ENCODE measurements at places on chromosomes 12 and 14.

GRCh38 chr12:104371043-104371870, 67.7 kb downstream of the EID3 start:
- DNase-seq: no peak

DNA sequence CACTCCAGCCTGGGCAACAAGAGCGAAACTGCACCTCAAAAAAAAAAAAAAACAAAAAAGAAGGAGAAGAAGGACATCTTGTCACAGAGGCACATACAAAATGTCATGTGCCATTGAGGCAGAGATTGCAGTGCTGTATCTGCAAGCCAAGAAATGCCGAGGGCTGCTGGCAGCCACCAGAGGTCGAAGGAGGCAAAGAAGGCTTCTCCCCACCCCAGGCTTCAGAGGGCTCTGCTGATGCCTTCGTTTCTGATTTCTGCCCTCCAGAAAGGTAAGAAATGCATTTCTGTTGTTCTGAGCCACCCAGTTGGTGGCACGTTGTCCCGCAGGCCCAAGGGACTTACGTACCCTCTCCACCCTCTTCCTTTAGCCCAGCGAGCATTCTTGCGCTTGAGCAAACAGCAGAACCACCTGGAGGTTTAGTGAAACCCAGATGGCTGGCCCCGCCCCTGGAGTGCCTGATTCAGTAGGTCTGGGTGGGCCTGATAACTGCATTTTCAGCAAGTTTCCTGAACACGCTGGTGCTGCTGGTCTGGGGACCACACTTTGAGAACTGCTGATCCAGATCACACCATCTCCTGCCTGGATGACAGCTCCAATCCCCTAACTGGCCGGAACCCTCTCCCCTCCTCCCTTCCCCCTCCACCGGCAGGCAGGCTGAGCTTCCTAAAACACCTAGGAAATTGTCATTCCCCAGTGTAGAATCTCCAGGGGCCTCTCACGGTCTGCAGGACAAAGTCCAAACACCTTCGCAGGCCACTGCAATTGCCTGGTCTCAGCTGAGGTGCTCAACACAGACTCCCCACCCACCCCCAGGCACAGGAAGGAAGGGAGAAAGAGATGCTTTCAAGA, 21.1 kb upstream of the SCARB1 start:
- DNase-seq: no peak

GRCh38 chr14:101410126-101410525, 151.2 kb upstream of the DIO3 start:
- DNase-seq: no peak

- DNase-seq: no peak
These were observed 64.3 kb upstream of the C14orf180 start for GRCh38 chr14:104515059-104515810.

DNA sequence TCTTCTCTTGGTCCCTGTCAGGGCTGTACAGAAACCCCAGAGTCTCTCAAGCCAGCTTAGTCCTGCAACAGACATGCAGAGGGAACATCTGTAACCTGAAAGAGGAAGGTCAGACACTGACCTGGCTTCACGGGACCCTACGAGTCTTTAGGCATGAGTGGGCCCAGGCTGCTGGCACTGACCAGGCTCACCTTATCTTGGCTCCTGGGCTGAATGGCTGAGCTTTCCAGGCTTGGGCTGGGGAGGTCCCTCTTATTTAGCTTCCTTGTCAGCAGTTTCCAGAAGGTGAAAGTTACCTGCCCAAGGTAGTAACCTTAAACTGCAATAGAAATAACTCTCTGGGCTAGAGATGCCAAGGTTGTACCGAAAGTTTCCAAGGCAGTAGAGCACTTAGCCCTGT, 58.4 kb upstream of the FUT8 start:
- DNase-seq: no peak

- no peak for DNase-seq
These were observed 7.6 kb upstream of the USP15 start for GRCh38 chr12:62252576-62252975.

DNA sequence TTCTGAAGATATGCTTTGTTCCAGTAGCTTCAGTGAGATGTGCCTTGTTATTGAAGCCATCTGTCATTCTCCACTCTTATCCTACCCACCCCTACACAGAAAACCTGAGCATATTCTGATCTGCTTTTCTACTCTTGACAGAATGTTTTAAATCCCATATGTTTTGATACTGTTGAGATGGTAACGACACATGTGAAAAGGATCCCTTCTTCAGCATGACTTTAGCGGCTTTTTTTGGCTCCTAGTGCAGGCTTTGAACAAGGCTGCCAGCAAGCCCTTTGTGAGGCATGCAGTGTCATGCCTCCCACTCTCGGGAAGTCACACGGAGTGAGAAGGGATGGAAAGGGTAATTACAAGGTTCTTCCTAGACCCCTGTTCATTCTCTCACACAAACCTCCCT, 228.8 kb upstream of the RGS6 start:
- DNase-seq: no peak

GRCh38 chr14:91417120-91417982, at the start of gene CCDC88C:
TSS of gene CCDC88C (minus strand) at chr14:91417820. CDS start at chr14:91417690, 130 bp downstream.
- peak; percentile 77 for DNase-seq

DNA sequence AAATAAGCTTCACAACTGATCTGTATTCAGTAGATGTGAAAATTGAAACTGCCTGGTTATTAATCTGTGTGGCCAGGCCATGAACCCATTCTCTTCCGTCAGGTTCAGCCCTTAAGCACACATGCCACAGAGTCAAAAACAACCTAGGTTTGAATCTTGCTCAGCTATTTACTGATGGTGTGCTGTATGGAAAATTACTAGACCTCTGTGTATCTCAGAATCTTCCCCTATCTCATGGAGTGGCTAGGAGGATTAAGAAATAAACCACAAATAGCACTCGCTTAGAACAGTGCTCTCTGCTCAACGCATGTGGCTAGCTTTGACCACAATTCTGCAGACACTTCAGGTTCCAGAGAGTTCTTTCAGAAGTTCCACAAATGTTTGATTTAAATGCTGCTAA, 240.7 kb upstream of the PLEKHG7 start:
- DNase-seq: peak; percentile 56

DNA sequence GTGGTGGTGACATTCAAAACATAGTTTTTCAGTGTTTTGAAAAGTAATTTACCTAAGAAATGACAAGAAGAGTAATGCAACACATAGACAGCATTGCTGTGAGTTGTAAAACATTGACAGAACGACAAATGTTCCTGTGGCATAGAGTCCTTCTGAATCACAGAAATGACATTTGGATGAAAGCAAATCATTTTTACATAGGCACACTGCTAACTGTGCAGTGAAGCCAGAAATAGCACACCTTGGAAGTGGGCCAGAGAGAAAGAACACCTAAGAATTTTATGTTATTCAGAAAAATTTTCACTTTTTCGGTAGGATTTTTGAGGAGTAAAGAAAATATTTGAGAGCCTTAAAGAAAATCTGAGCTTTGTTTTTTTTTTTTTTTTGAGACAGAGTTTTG, 100.6 kb downstream of the ANO4 start:
- no peak for DNase-seq

DNA sequence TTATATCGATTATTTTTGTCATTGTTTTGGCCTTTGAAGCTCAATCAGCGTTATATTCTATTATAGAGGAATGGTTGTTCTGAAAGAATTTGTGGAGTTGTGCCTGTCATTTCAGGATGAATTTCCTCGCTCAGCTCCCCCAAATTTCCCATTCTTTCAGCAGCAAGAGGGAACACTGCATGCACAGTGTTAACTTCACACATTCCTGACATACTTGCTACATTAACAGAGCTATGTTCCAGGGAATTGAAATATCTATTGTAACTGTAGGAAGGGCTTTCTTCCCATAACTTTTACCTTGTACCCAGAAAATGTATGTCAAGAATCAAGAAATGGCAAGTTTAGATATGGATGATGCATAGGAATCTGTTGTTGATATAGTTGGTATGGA, 379.0 kb downstream of the LRIG3 start:
- no peak for DNase-seq

DNA sequence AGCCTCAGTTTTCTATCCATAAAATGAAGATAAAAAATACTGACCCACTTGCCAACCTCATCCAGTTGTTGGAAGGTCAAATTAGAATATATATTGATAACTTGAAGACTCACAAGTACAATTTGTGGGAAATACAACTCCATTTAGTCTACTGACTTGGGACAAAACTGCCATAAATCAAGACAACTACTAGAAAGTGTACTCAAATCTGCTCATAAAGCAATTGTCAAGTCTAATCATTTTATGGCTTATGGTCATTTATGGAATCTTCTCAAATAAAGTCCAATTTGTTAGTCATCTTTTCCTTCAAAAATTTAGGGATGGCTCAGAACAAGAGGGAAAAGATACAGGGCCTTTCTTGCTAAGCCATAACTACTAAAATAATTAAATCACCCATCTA, 7.0 kb downstream of the BTG1 start:
- no peak for DNase-seq

DNA sequence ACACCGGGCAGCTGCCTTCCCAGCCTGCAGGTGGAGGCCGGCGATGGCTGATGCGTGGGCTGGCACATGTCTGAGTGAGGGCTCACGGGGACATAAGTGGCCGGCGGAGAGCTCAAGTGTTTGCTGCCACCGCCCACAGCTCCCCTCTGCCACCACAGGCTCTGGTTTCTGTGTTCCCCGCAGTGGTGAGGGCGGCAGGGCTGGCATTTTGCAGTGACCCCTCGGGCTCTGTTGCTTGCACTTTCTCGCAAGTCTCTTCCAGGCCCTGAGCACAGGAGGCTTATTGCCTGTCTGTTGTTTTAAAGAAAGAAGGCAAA, 271.0 kb upstream of the RTL1 start:
- no peak for DNase-seq

DNA sequence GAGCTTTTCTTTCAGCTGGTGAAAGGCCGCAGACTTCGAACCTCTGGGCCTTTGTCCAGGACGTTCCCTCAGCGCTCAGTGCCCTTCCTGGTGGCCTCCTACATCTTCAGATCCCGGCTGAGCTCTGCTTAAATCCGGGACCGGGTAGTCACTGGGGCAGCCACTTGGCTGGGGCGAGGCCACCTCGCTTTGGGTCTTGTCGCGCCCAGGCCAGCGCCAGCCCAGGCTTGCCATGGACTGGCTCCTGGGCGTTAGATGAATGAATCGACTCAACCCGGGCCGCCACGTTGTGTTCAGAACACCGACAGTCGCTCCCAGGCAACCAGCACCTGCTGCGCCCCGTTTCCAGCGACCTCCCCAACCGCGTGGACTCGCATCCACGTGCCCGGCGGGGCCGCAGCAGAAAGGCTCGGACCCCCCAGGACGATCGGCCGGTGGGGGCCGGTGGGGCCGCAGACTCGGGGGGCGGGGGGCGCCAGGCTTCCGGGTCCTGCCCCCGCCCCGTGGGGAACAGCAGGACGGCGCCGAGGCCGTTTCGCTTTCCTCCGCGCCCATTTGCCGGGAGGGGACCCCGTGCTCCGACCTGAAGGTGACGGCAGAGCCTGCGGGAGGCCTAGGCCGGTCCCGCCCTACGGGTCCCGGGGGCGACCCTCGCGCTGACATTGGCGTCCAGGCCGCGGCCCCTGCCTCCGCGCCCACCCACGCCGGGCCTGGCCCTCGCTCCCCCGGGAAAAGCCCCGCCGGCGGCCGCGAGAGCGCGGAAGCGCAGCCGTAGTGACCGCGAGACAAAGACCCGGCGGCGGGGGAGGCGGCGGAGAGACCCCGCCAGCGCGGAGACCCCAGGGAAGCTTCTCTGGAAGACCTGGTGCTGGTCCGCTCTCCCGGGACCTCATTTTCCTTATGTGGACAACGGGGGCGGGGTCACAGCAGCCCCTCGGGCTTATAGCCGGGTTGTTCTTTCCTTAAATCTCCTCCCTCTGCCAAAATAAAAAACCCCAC, 37.3 kb upstream of the RCOR1 start:
- peak; percentile 63 for DNase-seq

DNA sequence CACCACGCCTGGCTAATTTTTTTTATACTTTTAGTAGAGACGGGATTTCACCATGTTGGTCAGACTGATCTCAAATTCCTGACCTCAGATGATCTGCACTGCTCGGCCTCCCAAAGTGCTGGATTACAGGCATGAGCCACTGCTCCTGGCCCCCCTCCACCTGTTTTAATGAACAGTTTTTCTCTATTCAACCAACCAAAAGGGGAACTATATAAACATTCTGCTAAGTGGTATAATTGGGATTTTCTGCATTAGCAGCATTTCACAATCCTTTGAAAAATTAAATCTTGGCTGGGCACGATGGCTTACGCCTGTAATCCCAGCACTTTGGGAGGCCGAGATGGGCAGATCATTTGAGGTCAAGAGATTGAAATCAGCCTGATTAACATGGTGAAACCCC, 44.8 kb downstream of the KNTC1 start:
- no peak for DNase-seq

Measured in CD4-positive, alpha-beta T cell treated with Interleukin-17A for 1 hour (primary cell).